Spinal cord (tissue), 10 donors: ENCODE measurements at places on chromosomes 12 and 14. TPM values are rescaled to one million over a fixed set of nuclear protein-coding genes. Genes with fewer than 3 reads are reported as not detected.

DNA sequence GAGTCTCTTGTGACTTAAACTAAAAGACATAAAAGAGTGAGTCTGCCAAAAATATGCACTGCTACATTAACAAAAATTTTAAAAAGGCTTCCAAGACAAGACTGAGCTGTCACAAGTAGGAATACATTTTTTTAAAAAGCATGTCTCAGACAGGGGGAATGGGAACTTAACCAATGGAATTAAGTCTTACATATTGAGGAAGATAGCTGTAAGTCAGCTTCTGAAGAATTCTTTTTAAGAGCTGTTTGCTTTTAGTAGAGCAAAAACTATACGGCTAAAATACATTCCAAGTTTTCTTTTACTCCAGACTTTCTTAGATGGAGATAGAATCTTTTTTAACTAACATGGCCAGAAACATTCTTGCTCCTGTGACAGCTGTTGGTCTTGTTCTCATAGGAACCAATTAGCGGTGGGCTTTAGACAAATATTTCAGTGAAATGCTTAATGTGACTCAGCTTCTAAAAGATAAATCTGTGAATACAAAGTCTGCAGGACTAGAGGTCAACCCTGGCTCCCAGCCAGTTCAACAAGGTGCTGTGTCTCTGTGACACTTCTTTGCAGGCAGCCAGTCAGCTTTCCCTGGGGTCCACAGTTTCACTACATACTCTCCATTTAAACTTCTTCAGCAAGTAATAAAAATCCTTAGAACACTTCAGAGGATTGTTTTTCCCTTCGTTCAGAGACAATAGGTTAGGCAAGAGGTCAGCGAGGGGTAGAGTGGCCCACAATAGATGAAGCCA, 187.6 kb downstream of the NAV3 start:
- no peak for DNase-seq
- no peak overlapping the region for H3K4me3 ChIP-seq
- H3K36me3 ChIP-seq: no peaks in the 10 kb centered on the region
- no peaks in the 10 kb centered on the region for H3K27me3 ChIP-seq
- H3K27ac ChIP-seq: no peak overlapping the region

GRCh38 chr12:71636704-71637115, 26.9 kb downstream of the ZFC3H1 start:
- no peaks in the 10 kb centered on the region for H3K27me3 ChIP-seq
- peaks cover 13% of the 10 kb centered on the region for H3K36me3 ChIP-seq
- no peak overlapping the region for H3K4me3 ChIP-seq
- no peaks in the 10 kb centered on the region for H3K4me1 ChIP-seq

- peak overlapping the region; percentile 100 for H3K27ac ChIP-seq
- H3K4me1 ChIP-seq: peaks cover 12% of the 10 kb centered on the region
Observed at GRCh38 chr12:49189731-49190716, 1.1 kb upstream of the TUBA1A start.

GRCh38 chr14:103548463-103549351, 13.8 kb downstream of the BAG5 start:
- H3K36me3 ChIP-seq: peaks cover 29% of the 10 kb centered on the region
- H3K27ac ChIP-seq: peak overlapping the region; percentile 79
- peaks cover 84% of the 10 kb centered on the region for H3K4me1 ChIP-seq
- H3K4me3 ChIP-seq: no peak overlapping the region
- no peak for DNase-seq
- H3K27me3 ChIP-seq: no peaks in the 10 kb centered on the region

DNA sequence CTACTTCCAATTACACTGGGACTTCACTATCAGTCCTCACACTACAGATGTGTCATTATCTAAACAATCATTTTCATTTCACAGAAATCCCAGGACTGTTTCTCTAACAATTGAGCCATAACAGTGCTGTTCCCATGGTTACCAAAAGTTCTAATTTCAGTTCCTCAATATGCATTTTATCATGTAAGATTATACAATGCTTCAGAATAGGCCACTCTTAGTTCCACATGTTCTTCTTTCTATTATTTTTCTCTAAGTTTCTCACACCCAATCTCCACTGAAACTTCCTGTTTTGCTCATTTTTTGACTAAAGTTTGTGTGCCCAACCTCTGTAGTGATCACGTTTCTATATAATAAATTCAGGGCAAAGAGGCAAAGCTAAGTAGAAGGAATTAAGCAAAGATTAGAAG, 185.8 kb downstream of the DUSP6 start:
- no peak overlapping the region for H3K27ac ChIP-seq
- H3K36me3 ChIP-seq: no peaks in the 10 kb centered on the region
- H3K27me3 ChIP-seq: no peaks in the 10 kb centered on the region
- DNase-seq: peak; percentile 11

GRCh38 chr14:88931321-88932110, 107.1 kb downstream of the TTC8 start:
- DNase-seq: no peak
- no peak overlapping the region for H3K4me3 ChIP-seq
- no peaks in the 10 kb centered on the region for H3K36me3 ChIP-seq
- no peaks in the 10 kb centered on the region for H3K27me3 ChIP-seq
- no peak overlapping the region for H3K27ac ChIP-seq

Gene PROX2
- total RNA-seq: not detected

Gene MDGA2
- 38.3 TPM for total RNA-seq
